ENCODE measurements at places on chromosomes 2 and 18.

DNA sequence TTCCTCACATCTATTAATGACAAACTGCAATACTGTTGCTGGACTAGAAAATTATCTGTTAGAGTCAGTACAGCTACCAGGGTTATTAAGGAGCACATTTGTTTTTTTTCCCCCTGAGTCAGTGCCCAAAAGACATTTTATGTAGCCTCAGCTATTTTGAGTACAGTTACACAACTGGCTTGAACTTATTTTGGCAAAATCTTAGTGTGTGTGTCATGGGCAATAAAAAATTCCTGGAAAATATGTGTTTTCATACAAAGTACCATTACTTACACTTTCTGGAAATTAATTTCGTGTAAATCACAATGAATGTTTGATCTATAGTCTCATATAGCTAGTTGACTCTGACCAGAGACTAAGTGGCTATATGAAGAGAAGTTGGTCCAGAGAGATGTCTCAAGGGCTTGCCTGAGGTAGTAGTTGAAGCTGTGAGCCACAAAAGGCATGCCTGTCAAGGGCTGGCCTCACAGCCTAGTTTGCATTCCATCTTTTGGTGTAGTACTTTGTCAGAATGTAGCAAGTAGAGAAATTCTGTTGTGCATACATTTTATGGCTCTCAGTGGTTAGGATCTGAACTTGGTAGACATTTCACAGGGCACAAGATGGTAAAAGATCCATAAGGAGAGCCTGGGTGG is 283.4 kb downstream of the MTX2 start:
- DNase-seq = no peak

- DNase-seq = no peak
Measured at GRCh38 chr2:218859556-218859987, at the start of gene WNT6. TSS of gene WNT6 (plus strand) at chr2:218859805. CDS start at chr2:218860038, 233 bp downstream.

GRCh38 chr2:237012004-237012403 is 73.7 kb upstream of the COPS8 start:
- DNase-seq = no peak

DNA sequence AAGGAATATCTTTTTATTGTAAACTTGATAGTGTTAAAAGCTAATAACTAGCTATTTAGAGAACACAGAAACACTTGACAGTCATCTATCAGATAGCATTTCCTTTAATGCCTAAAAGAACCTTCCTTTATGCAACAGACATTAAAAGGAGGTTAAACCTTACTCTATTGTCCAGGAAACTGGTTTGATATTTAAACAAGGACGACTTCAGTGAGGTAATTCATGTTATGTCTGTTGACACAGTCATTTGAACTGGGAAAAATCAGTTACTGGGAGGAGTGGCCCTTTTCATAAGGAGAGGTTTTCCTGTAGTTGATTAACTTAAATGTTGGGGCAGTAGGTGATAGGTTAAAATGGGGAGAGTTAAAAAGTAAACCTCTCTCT is 6.7 kb downstream of the TGIF1 start:
- no peak for DNase-seq

DNA sequence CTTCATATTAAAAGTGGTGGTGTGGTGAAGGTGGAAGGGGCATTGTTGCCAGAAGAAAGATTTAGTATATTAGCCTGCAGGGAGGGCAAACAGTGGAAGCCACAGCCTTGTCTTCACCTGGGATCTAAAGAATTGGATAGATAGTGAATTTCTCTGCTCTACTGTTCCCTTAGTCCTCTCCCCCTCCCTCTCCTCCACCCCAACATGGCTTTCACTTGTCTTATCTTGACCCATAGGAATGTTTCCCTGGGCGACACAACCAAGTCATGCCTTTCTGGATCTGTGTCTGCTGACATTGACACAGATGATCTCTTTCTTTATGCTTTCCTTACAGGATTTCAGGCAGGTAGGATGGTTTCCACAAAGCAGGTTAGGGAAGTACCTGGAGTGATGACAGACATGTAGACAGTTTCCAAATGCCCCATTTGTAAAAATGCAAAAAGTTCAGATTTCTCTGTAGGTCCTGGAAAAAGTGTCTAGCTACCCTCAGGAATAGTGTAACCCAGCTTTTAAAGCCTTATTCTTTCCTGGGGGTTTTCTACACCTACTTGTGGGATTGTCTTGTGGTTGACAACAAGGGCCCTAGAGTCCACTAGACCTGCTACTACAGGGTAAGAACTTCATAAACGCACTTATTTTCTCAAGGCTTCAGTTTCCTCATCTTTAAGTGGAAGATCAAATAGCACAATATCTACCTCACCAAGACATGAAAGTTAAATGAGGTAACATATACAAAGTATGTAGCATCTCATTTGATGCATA is 184.2 kb upstream of the SP5 start:
- DNase-seq = no peak

GRCh38 chr18:43420950-43421349 is 143.7 kb upstream of the SYT4 start:
- DNase-seq = no peak

- no peak for DNase-seq
Measured at GRCh38 chr2:175418224-175418835, 236.8 kb upstream of the ATP5MC3 start.

- peak; percentile 2 for DNase-seq
Measured at GRCh38 chr2:119407430-119408220, 24.0 kb upstream of the TMEM37 start.

DNA sequence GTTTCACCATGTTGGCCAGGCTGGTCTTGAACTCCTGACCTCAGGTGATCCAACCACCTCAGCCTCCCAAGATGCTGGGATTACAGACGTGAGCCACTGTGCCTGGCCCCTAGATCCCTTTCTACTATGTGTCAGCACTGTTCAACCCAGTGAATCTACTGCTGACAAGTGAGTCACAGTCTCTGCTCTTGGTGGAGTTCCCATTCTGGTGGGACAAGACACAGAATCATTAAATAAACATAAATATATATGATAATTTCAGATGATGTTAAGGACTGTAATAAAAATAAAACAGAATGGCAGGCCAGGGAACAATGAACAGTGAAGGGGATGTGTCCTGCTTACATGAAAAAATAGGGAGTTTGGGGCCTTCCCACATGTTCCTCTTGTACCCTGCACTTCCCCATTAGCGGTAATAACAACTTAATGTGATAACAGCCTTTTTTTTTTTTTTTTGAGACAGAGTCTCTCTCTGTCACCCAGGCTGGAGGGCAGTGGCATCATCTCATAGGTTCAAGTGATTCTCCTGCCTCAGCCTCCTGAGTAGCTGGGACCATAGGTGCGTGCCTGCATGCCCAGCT is 112.2 kb downstream of the CPO start:
- DNase-seq = no peak

DNA sequence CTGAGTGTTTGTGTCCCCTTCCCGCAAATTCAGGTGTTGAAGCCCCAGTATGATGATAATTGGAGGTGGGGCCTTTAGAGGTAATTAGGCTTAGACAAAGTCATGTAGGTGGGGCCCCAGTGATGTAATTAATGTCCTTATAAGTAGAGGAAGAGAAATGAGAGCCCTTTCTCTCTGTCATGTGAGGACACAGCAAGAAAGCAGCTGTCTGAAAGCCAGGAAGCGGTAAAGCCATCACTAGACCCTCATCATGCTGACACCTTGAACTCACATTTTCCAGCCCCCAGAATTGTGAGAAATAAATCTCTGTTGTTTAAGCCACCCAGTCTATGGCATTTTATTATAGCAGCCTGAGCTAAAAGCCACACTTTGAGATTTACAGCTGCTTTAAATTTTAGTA is 1580.0 kb downstream of the LRP1B start:
- no peak for DNase-seq

GRCh38 chr2:20643826-20644225 is 7.1 kb downstream of the HS1BP3 start:
- DNase-seq = no peak

GRCh38 chr2:236583621-236584203 is 14.1 kb downstream of the ACKR3 start:
- no peak for DNase-seq

GRCh38 chr2:109493176-109493935 is 120.4 kb downstream of the SEPTIN10 start:
- no peak for DNase-seq

GRCh38 chr2:113712941-113713340 is 43.5 kb downstream of the SLC35F5 start:
- DNase-seq = no peak

DNA sequence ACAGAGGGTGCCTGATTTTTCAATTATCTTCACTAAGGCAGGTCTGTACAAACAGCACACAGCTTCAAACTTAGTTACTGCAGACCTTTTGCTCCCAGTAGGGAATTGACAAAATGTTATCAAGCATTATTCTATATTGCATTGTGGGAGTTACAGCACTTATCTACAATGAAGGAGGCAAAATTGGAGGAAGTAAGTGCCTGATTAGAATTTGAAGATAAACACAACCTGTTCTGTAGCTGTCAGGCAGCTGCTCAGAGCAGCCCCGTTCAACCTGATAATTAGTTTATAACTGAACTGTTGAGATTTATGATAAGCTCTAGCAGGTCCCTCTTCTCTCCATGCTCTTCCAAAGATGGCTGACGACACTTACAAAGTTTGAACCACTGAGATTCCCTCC is 364.4 kb upstream of the CYRIA start:
- DNase-seq = no peak

DNA sequence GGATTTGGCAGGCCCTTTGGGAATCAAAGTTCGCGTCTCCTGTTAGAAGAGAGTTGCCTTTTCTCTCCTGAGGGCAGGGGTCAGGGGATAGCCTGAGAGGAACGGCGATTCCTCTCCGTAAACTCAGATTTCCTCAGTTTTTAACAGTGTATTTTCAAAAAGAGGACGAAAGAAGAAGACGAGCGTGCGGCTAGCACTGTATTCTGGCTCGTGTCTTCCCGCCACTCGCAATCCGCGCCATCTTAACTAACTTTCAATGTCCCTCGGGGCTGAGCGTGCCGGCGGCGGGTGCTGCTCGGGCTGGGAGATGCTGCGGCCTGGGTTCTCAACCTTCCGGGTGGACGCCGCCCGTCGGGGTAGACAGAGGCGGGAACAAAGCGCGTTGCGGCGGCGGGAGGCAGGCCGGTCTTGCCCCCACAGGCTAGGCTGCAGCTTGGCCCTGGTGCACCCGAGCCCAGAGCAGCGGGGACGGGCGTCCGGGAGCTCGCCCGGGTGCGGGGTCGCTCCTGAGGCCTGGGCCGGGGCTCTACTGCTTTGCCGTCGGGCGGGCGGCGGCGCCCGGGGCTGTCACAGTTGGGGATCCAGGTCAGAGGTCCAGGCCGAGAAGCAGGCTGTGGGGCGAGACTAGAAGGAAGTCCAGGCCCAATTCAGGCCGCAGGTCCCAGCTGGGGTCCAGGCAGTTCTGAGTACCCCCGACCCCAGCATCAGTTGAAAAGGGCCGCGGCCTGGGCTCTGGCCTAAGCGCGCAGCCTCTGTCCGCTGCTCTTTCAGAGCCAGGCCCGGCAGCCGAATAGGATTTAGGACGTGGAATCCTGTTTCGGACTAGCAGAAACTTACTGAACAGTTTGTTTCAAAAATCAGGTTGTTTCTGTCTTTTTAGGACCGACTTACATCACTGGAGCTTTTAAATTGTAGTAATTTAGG is 11.8 kb downstream of the TBR1 start:
- no peak for DNase-seq

DNA sequence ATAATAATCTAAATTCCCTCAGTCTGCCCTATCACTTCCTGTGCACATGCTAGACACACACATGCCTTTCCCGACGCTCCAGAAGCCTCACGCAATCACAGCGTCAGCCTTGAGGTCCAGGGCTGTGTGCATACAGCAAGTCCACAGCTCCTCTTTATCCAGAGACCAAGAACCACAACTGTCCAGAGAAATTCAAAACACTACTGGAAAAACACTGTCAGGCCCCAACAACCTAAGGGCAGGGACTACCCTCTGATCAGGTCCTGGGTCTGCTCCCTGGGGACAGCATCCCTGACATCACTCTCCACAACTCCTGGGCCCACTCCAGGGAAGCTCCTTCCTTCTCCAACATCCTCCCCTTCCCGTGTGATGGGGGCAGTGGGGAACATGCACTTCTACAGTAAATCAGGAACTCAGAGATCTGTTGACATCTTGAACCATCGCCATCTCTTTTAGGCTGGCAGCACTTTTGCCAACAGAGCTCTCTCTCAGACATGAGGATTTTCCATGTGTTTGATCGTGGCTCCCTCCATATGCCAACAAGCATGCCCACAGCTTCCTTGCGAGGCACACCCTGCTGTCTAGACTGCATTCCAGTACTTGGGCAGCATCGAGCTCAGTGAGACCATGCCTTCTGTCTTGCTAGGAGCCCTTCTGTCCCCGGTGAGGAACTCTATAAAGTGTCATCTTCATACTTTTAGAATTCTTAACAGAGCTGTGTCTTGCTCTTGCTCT is 15.4 kb downstream of the TEX51 start:
- no peak for DNase-seq
